ENCODE measurements at places on chromosomes 2 and 18.

DNA sequence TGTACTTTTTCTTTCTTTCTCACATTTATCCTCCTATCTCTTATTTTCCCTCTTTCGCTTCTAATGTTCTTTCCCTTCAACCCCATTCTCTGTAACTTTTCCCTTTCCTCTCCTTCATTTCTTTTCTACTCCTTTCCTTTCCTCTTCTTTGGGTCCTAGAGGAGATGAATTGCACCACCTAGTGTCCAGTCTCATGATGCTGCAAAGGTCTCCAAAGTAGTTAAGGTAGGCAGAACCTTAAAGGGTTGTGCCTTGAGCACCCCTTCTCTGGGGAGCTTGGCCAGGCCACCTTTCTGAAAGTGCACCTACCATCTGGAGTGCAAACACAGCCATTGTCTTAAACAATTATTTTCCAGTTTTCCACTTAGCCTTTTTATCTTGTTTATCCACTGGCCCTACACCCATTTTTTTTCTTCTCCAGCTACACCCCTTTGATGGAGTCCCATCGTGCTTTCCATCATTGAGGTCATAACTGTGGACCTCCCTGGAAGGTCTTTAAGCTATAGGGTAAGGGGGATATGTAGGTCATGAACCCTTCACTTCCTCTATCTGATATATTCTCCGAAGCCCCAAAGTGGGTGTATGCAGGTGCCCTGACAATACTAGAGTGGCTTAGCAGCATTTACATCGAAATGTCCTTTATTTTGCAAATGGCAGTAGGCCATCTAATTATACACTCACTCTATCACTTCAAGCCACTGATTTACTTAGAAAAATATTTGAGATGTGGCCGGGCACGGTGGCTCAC, 155.9 kb downstream of the ESCO1 start:
- DNase-seq = peak; percentile 62

DNA sequence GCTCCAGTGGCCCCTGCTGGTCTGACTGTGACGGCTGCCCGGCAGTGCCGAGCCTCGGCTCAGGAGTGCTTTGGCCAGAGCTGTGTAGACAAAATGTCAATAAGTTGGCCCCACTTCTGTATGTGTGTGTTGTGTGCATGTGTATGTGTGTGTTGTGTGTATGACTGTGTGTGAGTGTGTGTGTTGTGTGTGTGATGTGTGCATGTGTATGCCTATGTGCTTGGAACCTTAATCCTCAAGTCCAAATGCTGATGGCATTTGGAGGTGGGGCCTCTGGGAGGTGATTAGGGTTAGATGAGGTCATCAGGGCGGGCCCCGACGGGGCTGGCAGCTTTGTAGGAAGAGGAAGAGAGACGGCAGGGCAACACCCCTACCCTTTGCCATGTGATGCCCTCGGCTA, 269.0 kb downstream of the DCDC2C start:
- DNase-seq = no peak

DNA sequence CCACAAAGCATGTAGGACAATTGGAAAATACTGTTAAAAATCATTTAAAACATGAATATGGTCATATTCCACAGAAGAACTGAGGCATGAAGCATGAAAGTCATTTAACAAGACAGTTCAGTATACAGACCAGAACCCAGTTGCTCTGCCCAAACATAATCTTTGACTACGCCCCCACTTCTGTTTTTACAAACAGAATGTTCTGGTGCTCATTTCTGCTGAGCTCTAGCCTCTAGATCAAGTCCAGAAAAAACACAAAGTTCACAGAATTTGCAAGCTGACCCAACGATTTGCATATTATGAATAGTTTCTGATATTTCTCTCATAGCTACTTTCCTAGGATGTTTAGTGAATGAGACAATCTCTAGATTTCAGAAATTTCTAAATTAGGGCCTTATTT, 424.9 kb downstream of the PID1 start:
- no peak for DNase-seq

GRCh38 chr2:68317971-68318913, 1.5 kb downstream of the CNRIP1 start:
- DNase-seq = no peak

GRCh38 chr2:9336241-9336575, 87.1 kb downstream of the ITGB1BP1 start:
- DNase-seq = peak; percentile 22

GRCh38 chr2:133581010-133581760, 12.9 kb upstream of the NCKAP5 start:
- DNase-seq = no peak

- DNase-seq = no peak
Observed at GRCh38 chr2:120750488-120751210, 15.0 kb downstream of the GLI2 start.

- no peak for DNase-seq
Observed at GRCh38 chr2:17476830-17477229, 41.4 kb downstream of the RAD51AP2 start.

DNA sequence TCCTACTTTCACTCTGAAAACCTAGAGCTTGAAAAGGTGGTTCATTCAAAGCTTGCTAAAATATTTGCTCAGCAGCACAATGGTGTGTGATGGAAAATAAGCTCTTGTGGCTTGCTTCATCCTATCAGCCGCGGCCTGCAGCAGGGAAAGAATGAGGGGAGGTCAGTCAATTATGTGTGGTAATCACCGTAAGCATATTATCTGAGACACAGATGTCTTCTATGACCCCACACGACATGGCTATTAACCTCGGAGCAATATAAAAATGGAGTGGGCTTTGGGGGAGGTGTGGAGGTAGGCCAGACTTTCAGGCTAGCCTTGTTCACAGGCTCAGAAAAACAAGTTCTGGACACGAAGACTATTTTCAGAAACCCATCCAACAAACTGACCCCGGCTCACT, 98.4 kb upstream of the SIX3 start:
- no peak for DNase-seq

GRCh38 chr2:120982598-120982997, 246.9 kb downstream of the GLI2 start:
- DNase-seq = no peak

DNA sequence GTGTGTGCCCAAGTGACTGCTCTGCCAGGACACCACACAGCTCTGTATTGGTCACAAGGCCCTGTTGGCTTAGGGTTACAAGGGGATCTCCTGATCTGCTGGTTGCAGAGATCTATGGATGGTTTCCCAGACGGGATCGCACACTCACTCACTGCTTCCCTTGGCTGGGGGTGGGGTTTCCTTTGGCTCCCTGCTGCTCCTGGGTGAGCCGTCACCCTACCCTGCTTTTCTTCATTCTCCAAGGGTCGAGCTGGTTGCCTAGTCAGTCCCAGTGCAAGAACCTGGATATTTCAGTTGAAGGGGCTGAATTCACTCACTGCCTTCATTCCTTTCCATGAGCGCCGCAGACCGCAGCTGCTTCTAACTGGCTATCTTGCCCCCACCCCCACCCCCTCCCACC, 56.3 kb downstream of the GTF3C3 start:
- no peak for DNase-seq

DNA sequence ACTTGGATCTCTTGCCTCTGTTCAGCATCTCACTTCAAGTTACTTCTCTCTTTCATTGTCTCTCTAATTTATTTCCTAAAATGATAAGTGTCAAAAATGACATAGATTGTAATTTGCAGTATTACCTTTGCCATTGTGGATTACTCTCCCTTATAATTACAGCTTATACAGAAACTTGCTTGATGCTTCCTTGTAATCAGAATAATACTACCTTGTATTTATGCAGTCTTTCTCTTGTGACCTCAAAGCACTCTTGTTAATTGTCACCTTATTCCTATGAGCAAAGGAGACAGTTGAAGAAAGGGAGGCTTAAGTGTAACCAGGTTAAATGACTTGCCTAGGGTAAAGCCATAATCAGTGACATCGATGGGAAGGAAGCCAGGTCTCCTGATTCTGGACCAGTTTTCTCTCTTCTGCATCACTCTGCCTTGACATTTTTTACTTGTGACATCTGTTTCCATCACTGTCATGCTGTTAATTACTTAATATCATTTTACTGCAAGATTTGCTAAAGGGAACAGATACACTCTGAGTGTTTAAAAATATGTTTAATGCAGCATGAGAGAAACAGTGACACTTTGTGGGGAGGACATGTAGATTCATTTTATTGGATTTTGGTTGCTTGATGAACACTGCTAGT, 388.6 kb downstream of the PARD3B start:
- DNase-seq = no peak

GRCh38 chr18:78641689-78642231, 337.9 kb upstream of the SALL3 start:
- DNase-seq = no peak

Measured in GM13976 (cell line).